ENCODE measurements at places on chromosomes 7 and 10. TPM values are rescaled to one million over a fixed set of nuclear protein-coding genes. Genes with fewer than 3 reads are reported as not detected.

TSPAN15 gene
- total RNA-seq, result not detected

WASHC2A gene
- 23.0 TPM for total RNA-seq

DLX5 gene
- not detected for total RNA-seq

CPA2 gene
- total RNA-seq, result not detected

NRG3 gene
- not detected for total RNA-seq

NAT16 gene
- total RNA-seq, result not detected

AZGP1 gene
- total RNA-seq, result not detected

CALML3 gene
- total RNA-seq, result not detected

OR2A42 gene
- 0.32 TPM for total RNA-seq

CXCL12 gene
- 364 TPM for total RNA-seq

H2BK1 gene
- total RNA-seq, result not detected

ABCB4 gene
- 0.43 TPM for total RNA-seq

IL2RA gene
- total RNA-seq, result not detected

STEAP1 gene
- total RNA-seq, result 120 TPM

LMBR1 gene
- 26.7 TPM for total RNA-seq

ZKSCAN1 gene
- 17.8 TPM for total RNA-seq

CRHR2 gene
- total RNA-seq, result not detected

ITPRID1 gene
- not detected for total RNA-seq

CTBP2 gene
- 65.5 TPM for total RNA-seq

CYP2E1 gene
- not detected for total RNA-seq

TEX36 gene
- not detected for total RNA-seq
